ENCODE measurements at places on chromosomes 16 and 17.

DNA sequence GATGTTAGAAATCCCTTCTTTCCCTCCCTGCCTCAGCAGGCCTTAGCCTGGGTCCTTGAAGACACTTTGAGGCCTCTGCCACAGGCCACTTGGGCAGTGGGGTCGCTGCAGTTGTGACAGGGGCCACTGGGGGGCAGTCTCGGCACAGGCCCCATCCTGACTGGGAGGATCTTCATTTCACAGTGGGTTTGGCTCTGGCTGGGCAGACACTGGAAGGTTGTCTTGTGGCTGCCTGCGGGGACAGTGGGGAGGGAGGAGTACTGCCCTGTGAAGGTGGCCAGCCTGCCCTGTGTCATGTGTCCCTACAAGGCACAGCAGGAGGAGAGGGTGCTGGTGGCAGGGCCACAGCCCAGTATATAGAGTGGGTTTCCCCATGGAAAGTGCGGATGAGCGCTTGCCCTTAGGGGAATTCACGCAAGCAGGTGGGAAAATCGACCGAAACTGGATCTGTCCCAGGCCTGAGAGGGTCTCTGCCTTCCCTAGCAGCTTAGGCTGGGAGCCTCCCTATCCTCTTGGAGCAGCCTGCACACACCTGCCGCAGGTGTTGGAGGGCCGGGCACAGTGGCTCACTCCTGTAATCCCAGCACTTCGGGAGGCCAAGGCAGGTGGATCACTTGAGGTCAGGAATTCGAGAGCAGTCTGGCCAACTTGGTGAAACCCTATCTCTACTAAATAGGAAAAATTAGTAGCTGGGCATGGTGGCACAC, 28.8 kb downstream of the GINS2 start:
- peak; percentile 78 for DNase-seq

GRCh38 chr16:84182104-84182503, 4.8 kb downstream of the TAF1C start:
- DNase-seq, result no peak

GRCh38 chr16:70267516-70267915, 15.8 kb upstream of the EXOSC6 start:
- peak; percentile 51 for DNase-seq

DNA sequence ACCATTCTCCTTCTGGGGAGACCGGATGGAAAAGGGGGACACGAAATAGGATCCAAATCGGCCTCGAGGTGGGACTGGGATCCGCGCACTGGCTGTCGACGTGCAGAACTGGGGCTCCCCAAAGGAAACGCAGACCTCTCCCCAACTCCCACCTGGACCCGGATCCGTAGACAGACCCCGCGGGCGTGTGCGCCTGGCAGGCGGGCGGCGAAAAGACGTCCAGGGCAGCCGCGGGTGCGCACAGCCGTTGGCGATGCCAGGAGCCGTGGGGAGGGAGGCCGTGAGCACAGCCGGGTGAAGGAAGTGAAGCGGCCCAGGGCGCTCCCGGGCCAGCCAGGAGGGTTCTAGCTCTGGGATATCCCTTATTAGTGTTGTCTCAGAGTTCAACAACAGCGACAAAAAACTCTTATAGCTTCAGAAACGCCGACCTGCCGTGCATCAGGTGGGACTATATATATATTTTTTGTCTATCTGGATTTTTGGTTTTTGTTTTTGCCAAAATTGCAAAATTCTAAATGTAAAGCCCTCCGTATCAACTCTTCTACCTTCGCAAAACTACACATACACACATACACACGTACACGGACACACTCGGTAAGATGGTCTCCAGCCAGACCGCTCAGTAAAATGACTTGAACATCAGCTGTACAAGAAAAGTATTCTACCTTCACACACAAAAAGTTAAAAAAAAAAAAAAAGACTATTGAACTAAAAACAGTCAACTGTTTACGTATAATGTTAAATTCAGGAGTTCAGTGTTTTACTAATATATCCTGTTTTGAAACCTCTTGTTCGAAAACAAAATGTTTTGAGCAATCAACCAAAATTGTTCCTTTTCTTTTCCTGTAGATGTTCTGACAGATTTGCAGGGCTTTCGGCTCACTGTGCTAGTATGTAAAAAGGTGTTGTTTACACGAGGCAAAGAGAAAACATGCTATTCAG, 5.2 kb upstream of the AATF start:
- DNase-seq, result no peak

GRCh38 chr16:24087891-24088410, 168.2 kb upstream of the CACNG3 start:
- DNase-seq, result no peak

- DNase-seq, result no peak
Observed at GRCh38 chr16:71917900-71918299, 22.6 kb downstream of the IST1 start.

Measured in hematopoietic multipotent progenitor cell treated with erythropoietin and hydrocortisone succinate and interleukin-3 and kit ligand, for 15 days (in vitro differentiated cells).